ENCODE measurements at places on chromosomes 6 and 20. TPM values are rescaled to one million over a fixed set of nuclear protein-coding genes. Genes with fewer than 3 reads are reported as not detected.
A peak's percentile ranks its signal among the peaks of the same experiment; 100 is the strongest.

Gene FOXP4
- 5.4 TPM for total RNA-seq

Gene SASH1
- total RNA-seq: 99.0 TPM

Gene CCM2L
- total RNA-seq: not detected

Gene SYCP2
- total RNA-seq: 0.22 TPM

Gene BPIFB4
- total RNA-seq: not detected

Gene ISM1
- not detected for total RNA-seq

Gene OTOR
- not detected for total RNA-seq

Gene LGSN
- not detected for total RNA-seq

Gene LY6G5B
- 2.7 TPM for total RNA-seq

GRCh38 chr6:41559655-41560427 lies 13.7 kb downstream of the FOXP4 start:
- no peak for DNase-seq
- H3K27ac ChIP-seq: no peak overlapping the region
- no peaks in the 10 kb centered on the region for H3K36me3 ChIP-seq
- no peaks in the 10 kb centered on the region for H3K27me3 ChIP-seq
- H3K4me3 ChIP-seq: peak overlapping the region; percentile 67

DNA sequence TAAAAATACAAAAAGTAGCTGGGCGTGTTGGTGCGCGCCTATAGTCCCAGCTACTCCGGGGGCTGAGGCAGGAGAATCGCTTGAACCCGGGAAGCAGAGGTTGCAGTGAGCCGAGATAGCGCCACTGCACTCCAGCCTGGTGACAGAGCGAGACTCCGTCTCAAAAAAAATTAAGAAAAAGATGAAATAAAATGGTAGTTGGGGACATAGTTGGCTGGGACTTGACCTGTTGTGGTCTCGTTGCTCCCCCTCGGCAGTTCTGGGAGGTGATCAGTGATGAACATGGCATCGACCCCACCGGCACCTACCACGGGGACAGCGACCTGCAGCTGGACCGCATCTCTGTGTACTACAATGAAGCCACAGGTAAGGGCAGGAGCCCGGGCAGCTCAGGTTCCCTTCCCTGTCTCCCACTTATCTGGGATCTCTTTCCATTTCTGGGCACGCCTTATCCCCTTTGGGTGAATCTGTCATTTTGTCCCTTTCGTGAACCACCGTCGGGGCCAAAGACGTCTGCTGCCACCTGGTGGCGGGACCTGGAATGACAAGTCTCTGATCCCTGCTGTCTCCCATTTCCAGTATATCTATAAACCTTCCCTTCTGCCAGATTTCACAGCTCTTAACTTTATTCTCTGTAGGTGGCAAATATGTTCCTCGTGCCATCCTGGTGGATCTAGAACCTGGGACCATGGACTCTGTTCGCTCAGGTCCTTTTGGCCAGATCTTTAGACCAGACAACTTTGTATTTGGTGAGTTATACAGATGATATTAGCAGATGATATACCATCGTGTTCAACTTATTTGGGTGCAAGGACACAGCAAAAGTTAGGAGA lies 2.3 kb downstream of the TUBB start:
- H3K27me3 ChIP-seq: no peaks in the 10 kb centered on the region
- peaks cover 57% of the 10 kb centered on the region for H3K4me1 ChIP-seq
- DNase-seq: peak; percentile 79

- DNase-seq: peak; percentile 76
- no peak overlapping the region for H3K27ac ChIP-seq
- H3K4me3 ChIP-seq: no peak overlapping the region
- no peaks in the 10 kb centered on the region for H3K36me3 ChIP-seq
These were observed 141.5 kb downstream of the ANKRD60 start for GRCh38 chr20:58086763-58087561.

- H3K27ac ChIP-seq: no peak overlapping the region
- peaks cover 10% of the 10 kb centered on the region for H3K4me1 ChIP-seq
- DNase-seq: no peak
- no peak overlapping the region for H3K4me3 ChIP-seq
These were observed 39.9 kb upstream of the TGM2 start for GRCh38 chr20:38205001-38205400.

GRCh38 chr6:170188571-170189001 lies 102.3 kb downstream of the DLL1 start:
- H3K4me3 ChIP-seq: no peak overlapping the region
- H3K27me3 ChIP-seq: no peaks in the 10 kb centered on the region
- DNase-seq: no peak
- no peaks in the 10 kb centered on the region for H3K4me1 ChIP-seq
- no peaks in the 10 kb centered on the region for H3K36me3 ChIP-seq
- no peak overlapping the region for H3K27ac ChIP-seq

GRCh38 chr20:63325021-63325471 lies 32.1 kb downstream of the COL20A1 start:
- no peak for DNase-seq
- H3K27me3 ChIP-seq: peaks cover 25% of the 10 kb centered on the region
- no peaks in the 10 kb centered on the region for H3K36me3 ChIP-seq
- no peaks in the 10 kb centered on the region for H3K4me1 ChIP-seq
- no peak overlapping the region for H3K27ac ChIP-seq
- no peak overlapping the region for H3K4me3 ChIP-seq

DNA sequence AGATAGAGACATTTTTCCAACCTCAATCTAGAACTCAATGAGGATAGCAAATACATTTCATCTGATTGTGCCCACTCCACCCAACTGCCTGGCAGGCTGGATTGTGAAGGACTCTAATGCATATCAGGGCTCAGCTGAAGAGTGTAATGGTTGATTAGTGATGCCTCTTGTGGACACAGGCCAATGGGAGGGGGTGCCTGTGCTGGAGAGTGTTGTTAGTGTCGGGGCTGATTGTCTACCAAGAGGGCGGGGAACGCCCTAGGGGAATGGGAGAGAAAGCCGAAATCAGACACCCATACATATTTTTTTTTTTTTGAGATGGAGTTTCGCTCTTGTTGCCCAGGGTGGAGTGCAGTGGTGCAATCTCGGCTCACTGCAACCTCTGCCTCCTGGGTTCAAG lies 103.7 kb upstream of the SALL4 start:
- no peaks in the 10 kb centered on the region for H3K4me1 ChIP-seq
- H3K27ac ChIP-seq: no peak overlapping the region
- H3K36me3 ChIP-seq: no peaks in the 10 kb centered on the region
- H3K27me3 ChIP-seq: 0 out of 2 replicates have a peak, but pooled peaks cover 6% of the 10 kb centered on the region
- no peak overlapping the region for H3K4me3 ChIP-seq

DNA sequence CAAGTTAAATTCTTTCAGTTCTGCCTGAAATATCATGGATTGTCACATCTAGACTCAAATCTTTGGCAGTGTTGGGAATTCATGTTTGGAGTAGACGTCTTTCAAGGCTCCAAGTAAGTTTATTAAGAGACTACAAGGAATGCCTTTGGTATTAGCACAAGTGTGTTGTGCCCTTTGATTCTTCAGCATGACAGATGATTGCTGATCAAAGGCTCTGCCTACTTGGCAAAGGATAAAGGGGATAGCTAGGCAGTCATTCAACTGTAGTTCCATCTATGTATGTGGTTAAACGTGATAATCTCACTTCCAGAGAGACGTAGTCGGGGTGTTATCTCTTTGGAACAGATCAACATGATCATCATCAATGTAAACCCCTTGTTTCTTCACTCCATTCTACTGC lies 86.2 kb downstream of the SPTLC3 start:
- no peak for DNase-seq
- H3K27ac ChIP-seq: no peak overlapping the region
- H3K27me3 ChIP-seq: no peaks in the 10 kb centered on the region
- no peaks in the 10 kb centered on the region for H3K4me1 ChIP-seq
- no peaks in the 10 kb centered on the region for H3K36me3 ChIP-seq

DNA sequence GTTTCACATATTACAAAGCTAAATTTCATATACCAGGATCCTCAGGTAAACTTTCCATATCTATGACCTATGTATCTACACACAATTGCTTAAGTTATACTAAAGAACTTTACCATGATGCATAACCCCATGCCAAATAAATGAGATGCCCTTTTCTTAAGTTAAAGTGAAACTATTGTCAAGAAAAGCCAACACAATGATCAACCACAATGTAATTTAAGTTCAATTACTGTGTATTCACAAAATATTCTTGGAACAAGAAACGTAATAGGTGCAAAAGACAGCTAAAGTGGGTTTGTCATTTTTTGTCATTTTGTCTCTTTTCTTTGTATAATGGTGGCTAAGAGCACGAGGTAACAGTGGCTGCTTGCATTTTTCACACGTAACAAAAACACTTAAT lies 158.0 kb upstream of the SHLD1 start:
- H3K27ac ChIP-seq: no peak overlapping the region
- peaks cover 46% of the 10 kb centered on the region for H3K36me3 ChIP-seq
- DNase-seq: no peak
- no peaks in the 10 kb centered on the region for H3K4me1 ChIP-seq

GRCh38 chr20:60494476-60494875 lies 536.3 kb downstream of the CDH26 start:
- no peaks in the 10 kb centered on the region for H3K36me3 ChIP-seq
- DNase-seq: no peak
- H3K27ac ChIP-seq: no peak overlapping the region
- no peaks in the 10 kb centered on the region for H3K4me1 ChIP-seq
- no peak overlapping the region for H3K4me3 ChIP-seq

- H3K4me1 ChIP-seq: 0 out of 2 replicates have a peak, but pooled peaks cover 13% of the 10 kb centered on the region
- H3K27ac ChIP-seq: no peak overlapping the region
- no peaks in the 10 kb centered on the region for H3K27me3 ChIP-seq
- DNase-seq: peak; percentile 83
- H3K4me3 ChIP-seq: no peak overlapping the region
These were observed 170.2 kb downstream of the NFATC2 start for GRCh38 chr20:51372176-51372803.

- no peaks in the 10 kb centered on the region for H3K36me3 ChIP-seq
- H3K27ac ChIP-seq: no peak overlapping the region
- H3K4me1 ChIP-seq: no peaks in the 10 kb centered on the region
- H3K27me3 ChIP-seq: no peaks in the 10 kb centered on the region
- DNase-seq: no peak
These were observed 3.2 kb downstream of the DEF6 start for GRCh38 chr6:35300848-35301247.

DNA sequence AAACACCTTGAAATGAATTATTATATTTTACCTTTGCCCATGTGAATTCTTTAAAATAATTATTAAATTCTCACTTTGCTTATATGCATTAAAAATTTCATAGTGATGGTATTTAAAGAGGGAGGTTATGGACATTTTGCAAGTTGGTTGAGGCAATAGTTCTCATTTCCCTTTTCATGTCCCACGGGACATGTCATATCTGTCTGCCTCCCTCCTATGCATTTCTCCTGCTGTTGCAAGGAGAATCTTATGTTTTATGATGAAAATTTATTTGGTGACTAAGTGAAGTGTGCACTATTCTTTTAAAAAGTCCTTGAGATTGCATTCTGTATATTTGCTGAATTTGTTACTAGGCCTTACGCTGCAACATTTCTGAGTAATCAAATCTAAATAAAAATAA lies 67.2 kb downstream of the UTRN start:
- H3K4me1 ChIP-seq: peaks cover 29% of the 10 kb centered on the region
- no peaks in the 10 kb centered on the region for H3K36me3 ChIP-seq
- no peaks in the 10 kb centered on the region for H3K27me3 ChIP-seq
- DNase-seq: no peak
- H3K4me3 ChIP-seq: no peak overlapping the region

DNA sequence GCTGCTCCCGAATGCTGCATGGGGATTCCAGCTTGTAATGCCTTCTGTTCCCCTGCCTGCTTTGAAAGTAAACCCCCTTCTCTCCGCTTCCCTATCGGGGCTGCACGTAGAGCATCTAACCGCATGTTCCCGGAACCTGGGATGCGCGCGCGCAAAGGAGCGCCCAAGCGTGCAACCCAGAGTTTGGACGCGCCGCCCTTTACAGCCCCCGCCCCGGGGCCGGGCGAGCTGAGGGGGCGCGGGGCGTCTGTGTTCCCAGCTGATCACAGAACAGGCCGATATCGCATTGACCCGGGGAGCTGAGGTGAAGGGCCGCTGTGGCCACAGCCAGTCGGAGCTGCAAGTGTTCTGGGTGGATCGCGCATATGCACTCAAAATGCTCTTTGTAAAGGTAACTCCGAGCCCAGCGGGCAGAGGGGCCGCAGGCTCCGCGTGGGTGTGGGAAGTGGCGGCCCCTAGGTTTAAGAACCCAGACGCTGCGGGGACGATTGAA lies 1.4 kb downstream of the LAMP5 start:
- H3K4me3 ChIP-seq: no peak overlapping the region
- peaks cover 91% of the 10 kb centered on the region for H3K27me3 ChIP-seq
- no peaks in the 10 kb centered on the region for H3K36me3 ChIP-seq
- H3K4me1 ChIP-seq: no peaks in the 10 kb centered on the region
- H3K27ac ChIP-seq: no peak overlapping the region

DNA sequence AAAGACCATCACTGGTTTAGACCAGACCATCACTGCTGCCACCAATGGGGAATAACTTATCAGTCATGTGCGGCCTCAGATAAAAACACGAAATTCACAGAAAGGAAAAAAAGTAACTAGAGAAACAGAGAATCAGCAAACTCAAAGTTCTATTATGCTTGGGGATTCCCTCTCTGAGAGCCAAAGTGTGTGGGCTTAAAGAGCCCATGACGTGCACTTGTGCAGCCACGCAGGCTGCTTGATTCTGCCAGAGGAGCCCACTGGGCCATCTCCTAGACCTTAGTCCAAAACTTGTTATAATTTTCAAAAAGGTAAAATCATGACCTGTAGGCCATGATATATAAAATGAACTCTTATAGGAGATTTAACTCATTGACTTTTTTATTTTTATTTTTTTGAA lies 15.2 kb downstream of the RAB44 start:
- no peak overlapping the region for H3K27ac ChIP-seq
- H3K36me3 ChIP-seq: no peaks in the 10 kb centered on the region
- DNase-seq: no peak
- H3K4me3 ChIP-seq: no peak overlapping the region
- H3K27me3 ChIP-seq: no peaks in the 10 kb centered on the region

GRCh38 chr6:28807682-28808280 lies 116.0 kb downstream of the TRIM27 start:
- H3K36me3 ChIP-seq: no peaks in the 10 kb centered on the region
- DNase-seq: peak; percentile 75
- H3K27me3 ChIP-seq: peaks cover 54% of the 10 kb centered on the region
- no peak overlapping the region for H3K27ac ChIP-seq
- H3K4me1 ChIP-seq: 0 out of 2 replicates have a peak, but pooled peaks cover 11% of the 10 kb centered on the region

Data from GM23248 (cell line).